ENCODE measurements at places on chromosomes 16 and 17. TPM values are rescaled to one million over a fixed set of nuclear protein-coding genes. Genes with fewer than 3 reads are reported as not detected.

- peaks cover 29% of the 10 kb centered on the region for H3K4me1 ChIP-seq
- H3K27me3 ChIP-seq, result no peaks in the 10 kb centered on the region
- H3K27ac ChIP-seq, result no peak overlapping the region
- no peak overlapping the region for H3K4me3 ChIP-seq
- peak; percentile 79 for DNase-seq
- no peaks in the 10 kb centered on the region for H3K36me3 ChIP-seq
Measured at GRCh38 chr17:66351033-66351432, 48.6 kb downstream of the PRKCA start.

DNA sequence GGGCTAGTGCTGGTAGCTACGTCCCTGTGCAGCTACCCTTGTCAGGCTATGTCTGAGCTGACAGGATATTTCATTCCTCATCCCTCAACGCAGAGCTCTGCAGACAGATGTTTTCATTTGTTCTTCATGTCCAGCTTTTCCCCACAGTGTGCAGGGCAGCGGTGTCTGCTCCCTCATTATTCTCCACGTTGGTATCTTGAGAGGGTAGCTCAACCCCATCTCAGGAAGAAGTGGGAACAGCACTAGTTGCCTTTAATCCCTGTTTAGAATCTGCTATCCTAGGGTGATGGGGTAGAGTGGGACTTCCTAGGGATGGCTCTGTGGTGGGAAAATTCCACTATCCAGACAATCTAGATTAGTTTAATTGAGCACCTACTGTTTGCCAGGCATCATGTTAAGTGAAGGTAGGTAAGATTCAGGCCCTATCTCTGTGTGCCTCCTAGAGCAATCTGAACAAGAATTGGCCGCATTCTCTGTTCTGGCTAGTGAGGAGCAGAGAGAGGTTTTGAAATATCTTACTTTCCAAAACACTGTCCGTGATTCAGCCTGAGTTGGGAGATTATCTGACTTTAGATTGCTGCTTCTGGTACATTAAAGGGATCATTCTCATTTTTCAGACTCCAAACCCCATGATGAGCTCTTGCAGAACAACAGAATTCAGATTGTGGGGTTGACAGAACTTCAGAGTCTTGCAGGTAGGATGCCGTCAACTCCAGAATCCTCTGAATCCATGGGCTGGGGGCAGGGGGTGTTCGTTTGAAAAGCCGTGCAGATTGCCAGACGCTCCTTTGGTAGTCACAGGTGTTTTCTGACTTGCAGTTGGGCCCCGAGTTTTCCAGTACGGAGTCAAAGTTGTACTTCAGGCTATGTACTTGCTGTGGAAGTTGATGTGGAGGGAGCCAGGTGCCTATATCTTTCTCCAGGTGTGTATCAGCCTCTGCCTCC, 963 bp downstream of the ALG1 start:
- H3K36me3 ChIP-seq, result peaks cover 39% of the 10 kb centered on the region
- H3K4me1 ChIP-seq, result peaks cover 17% of the 10 kb centered on the region
- no peak for DNase-seq
- peak overlapping the region; percentile 90 for H3K4me3 ChIP-seq

DNA sequence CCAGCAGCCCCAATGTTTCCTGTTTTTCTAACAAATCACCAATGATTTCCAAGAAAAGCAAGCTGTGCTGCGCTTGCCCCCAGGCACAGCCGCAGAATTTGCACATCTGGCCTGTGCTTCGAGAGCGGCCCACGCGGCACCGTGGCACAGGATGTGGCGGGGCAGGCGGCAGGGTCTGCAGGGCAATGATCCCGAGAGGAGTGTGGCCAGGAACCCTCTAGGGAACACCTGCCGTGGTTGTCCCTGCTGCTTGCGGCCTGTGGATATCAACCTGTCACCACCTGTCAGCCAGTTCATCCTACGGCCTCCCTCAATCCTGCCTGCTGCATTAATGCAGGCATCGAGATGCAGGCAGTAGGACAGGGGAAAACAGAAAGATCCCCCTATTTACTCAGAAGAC, 24.0 kb downstream of the PIK3R5 start:
- H3K4me3 ChIP-seq, result no peak overlapping the region
- no peaks in the 10 kb centered on the region for H3K27me3 ChIP-seq

The PPP1R27 gene
- not detected for total RNA-seq

DNA sequence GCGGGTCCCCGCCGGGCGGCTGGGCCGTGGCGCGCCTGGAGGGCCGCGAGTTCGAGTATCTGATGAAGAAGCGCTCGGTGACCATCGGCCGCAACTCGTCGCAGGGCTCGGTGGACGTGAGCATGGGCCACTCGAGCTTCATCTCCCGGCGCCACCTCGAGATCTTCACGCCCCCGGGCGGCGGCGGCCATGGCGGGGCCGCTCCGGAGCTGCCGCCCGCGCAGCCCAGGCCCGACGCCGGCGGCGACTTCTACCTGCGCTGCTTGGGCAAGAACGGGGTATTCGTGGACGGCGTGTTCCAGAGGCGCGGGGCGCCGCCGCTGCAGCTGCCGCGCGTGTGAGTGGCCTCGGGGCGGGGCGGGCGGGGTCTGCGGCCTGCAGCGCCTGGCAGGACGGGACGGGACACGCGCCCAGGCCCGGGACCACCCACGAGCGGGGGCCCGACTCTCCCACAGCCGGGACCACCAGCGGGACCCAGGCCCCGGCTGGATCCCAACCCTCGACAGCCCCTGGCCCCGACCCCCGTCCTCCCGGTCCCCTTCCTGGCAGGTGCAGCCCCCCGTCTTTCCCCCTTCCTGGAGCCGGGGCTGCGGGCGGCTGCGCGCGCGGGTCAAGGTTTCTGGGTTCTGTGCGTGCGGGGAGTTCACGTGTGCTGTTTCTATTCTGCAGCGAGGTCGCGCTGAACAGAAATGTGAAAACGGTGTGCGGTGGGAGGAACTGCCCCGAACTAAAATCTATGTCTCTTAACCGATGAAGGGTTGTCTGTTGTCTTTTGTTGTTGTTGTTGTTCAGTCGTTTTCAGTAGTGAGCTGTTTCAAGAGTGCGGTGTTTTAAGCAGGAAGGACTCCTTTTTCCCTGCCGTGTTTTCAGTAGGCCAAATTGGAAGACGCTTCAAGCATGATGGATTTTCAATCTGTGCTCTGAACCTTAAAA, 705 bp downstream of the FOXK2 start:
- peak overlapping the region; percentile 86 for H3K27ac ChIP-seq
- no peaks in the 10 kb centered on the region for H3K36me3 ChIP-seq
- H3K4me3 ChIP-seq, result peak overlapping the region; percentile 87
- H3K4me1 ChIP-seq, result peaks cover 50% of the 10 kb centered on the region
- H3K27me3 ChIP-seq, result no peaks in the 10 kb centered on the region

The EVI2A gene
- total RNA-seq, result 45.2 TPM

The ARHGAP23 gene
- total RNA-seq, result 48.4 TPM

The PYY gene
- total RNA-seq, result not detected

DNA sequence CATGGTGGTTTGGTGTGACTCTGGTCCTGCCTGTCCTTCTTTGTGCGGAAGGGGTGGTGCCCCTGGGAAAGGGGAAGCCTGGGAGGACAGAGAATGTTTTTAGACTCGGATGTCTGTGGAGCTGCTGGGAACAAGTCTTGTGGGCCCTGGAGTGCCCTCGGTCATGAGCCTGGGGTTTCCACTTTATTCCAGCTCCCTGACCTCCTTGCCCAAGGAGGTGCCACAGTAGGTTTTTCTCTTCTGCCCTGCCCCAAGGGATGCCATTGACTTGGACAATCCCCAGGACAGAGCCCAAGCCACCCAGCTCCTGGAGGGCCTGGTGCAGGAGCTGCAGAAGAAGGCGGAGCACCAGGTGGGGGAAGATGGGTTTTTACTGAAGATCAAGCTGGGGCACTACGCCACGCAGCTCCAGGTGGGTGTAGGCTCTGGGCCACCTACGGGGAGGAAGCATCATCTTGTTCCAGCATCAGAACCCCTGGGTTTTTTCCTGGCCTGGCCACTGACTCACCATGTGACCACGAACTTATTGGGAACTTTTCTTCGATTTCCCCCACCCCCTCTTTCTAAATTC, 1.4 kb downstream of the STAT5A start:
- peak overlapping the region; percentile 95 for H3K27ac ChIP-seq
- peaks cover 40% of the 10 kb centered on the region for H3K4me1 ChIP-seq
- peaks cover 29% of the 10 kb centered on the region for H3K36me3 ChIP-seq
- peak overlapping the region; percentile 74 for H3K4me3 ChIP-seq
- no peak for DNase-seq
- no peaks in the 10 kb centered on the region for H3K27me3 ChIP-seq

DNA sequence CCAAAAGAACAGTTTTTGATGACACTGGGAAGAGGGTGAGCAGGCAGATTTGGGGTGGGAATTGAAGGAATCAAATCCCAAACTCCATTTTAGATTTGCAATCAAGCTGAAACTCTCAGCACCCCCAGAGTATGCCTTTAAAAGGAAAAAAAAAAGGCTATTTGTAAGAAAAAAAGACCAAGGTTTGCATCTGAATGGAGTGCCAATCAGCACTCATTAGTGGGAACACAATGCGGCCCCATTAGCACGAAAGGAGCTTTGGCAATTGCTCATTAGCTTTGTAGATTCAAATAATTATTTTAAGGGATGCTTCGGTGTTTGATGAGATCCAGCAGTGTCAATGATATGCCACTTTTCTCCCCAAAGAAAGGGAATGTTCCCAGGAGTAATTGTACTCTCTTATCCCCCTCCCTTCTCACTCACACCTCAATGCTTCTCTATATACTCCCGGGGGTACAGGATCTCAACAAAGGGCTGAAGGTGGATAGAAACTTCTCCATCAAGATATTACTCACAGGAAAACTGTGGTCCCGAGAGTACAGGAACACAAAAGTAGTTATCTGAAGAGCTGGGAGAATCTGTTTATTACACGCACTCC, 32.2 kb downstream of the CHP2 start:
- H3K4me1 ChIP-seq, result no peaks in the 10 kb centered on the region
- H3K27ac ChIP-seq, result no peak overlapping the region
- H3K27me3 ChIP-seq, result no peaks in the 10 kb centered on the region
- no peak for DNase-seq
- H3K36me3 ChIP-seq, result no peaks in the 10 kb centered on the region

DNA sequence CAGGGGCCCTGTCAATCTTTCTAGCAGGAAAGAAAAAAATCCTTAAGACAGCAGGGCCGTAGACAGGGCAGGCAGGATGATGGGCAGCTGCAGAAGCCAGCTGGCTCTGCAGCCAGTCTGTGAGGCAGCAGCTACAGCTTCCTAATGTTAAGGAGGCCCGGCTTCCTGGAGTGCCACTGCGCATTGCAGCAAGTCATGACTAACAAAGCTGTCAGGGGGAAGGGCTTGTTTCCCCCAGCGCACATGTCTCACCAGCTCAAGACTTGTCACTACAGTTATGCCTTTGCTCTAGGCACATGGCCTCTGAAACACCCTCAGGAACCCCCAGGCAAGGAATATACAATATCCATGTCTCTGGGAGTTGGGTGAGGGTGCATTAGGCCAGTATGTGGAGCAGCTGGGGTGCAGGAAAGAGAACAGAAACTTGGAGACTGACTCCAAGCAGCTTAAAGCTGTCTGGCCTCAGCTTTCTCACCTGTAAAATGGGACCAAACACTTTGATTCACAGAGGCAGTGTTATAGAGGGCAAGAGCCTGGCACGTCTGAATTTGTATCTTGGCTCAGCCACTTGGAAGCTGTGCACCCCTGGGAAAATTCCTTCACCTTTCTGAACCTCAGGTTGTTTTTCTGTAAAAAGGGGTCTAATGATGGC, 220.0 kb downstream of the HAPSTR1 start:
- H3K4me1 ChIP-seq, result no peaks in the 10 kb centered on the region
- H3K36me3 ChIP-seq, result no peaks in the 10 kb centered on the region
- no peak for DNase-seq
- H3K27me3 ChIP-seq, result no peaks in the 10 kb centered on the region
- no peak overlapping the region for H3K27ac ChIP-seq

The NHLRC4 gene
- total RNA-seq, result 2.7 TPM

The ARL17A gene
- 25.9 TPM for total RNA-seq

The CES1 gene
- total RNA-seq, result 323 TPM

- peaks cover 15% of the 10 kb centered on the region for H3K4me1 ChIP-seq
- peak; percentile 65 for DNase-seq
- H3K4me3 ChIP-seq, result peak overlapping the region; percentile 97
Measured at GRCh38 chr16:740459-740763, 386 bp downstream of the CIAO3 start.

The GNG13 gene
- total RNA-seq, result not detected

GRCh38 chr16:87461466-87461991, 31.3 kb downstream of the ZCCHC14 start:
- H3K4me1 ChIP-seq, result peaks cover 73% of the 10 kb centered on the region
- H3K36me3 ChIP-seq, result peaks cover 33% of the 10 kb centered on the region
- H3K27me3 ChIP-seq, result no peaks in the 10 kb centered on the region
- peak overlapping the region; percentile 17 for H3K4me3 ChIP-seq
- peak overlapping the region; percentile 63 for H3K27ac ChIP-seq
- peak; percentile 94 for DNase-seq

The EFNB3 gene
- total RNA-seq, result 1.6 TPM

DNA sequence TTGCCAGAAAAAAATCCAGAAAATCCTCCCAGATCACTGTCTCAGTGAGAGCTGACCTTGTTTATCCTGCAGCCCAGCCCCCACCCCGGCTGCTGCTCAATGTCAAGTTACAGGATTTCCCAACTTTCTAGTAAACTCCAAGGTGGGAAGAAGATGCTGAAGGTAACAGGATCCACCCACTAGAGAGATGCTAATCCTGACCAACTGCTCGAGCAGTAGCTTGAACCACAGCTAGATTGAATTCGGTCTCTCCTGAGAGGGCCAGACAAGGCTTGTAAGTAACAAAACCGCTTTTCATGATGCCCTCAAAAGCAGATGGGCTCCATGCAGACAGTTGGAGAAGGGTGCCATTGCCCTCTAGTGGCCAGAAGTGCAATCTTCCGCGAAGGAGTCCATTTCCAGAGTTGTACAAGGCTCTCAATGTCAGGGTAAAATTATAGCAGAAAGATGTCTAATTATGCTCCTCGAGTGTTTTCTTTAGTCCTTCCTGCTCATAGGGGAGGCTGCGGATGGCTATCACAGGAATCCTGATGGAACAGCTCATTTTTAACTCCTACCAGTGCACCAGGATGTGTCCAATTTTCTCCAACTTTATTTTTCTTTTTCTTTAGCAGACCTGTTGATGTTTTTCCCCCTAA, 3.9 kb downstream of the CDH11 start:
- H3K4me3 ChIP-seq, result no peak overlapping the region
- H3K36me3 ChIP-seq, result no peaks in the 10 kb centered on the region
- peaks cover 26% of the 10 kb centered on the region for H3K27me3 ChIP-seq
- no peak for DNase-seq

DNA sequence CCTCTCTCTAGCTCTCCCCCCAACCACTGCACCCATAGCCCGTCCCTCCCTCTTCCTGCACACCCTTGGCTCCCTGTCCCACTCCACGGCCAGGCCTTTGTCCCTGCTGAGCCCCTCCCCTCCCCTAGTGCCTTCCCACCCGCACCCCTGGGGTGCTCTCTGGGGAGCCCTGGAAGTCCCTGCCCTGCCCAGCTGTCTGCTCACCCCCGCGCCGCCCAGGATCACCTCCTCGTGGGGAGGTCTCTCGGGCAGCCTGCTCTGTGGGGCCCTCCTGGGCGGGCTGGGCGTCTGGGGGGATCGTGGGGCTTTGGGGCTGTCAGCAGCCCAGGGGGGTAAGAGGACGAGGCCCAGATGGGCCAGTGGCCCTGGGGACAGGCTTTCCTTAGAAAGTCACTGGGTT, 18.1 kb downstream of the CACNA1H start:
- H3K27me3 ChIP-seq, result peaks cover 45% of the 10 kb centered on the region
- H3K4me1 ChIP-seq, result no peaks in the 10 kb centered on the region
- no peaks in the 10 kb centered on the region for H3K36me3 ChIP-seq
- no peak overlapping the region for H3K27ac ChIP-seq
